ENCODE measurements at places on chromosomes 12 and 14.

- DNase-seq = no peak
Measured at GRCh38 chr14:61119006-61119405, 138.0 kb downstream of the SLC38A6 start.

DNA sequence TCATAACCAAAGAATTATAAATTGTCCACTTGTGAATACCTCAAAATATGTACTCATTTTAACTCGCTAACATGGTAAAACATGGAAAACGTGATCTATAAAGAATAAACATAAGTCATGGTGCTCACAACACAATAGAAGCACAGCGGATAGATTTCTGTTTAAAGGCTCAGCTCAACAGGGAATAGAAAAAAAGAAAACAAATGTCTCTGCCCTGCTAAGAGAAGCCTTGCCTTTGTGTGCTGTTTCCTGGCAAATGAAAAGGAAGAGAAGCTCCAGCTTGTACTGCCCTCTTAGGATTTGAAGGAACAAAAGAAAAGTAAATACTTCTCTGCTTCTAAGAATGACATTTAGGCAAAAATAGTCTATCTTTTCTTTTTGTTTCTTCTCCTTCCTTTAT, 121.0 kb upstream of the KRR1 start:
- DNase-seq = no peak

DNA sequence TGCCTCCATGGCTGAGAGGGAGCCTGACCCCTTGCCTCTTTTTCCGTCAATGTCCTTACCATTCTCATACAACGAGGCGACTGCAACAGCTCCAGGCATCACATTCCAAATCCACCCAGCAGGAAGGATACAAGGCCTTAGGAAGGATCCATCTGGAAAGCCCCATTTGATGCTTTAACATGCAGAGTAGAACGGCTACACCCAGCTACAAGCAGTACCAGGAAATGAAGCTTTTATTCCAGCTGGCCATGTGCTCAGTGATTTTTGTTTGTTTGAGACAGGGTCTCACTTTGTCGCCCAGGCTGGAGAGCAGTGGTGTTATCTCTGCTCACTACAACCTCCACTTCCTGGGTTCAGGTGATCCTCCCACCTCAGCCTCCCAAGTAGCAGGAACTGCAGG, 124.8 kb downstream of the TMEM132D start:
- DNase-seq = no peak

- no peak for DNase-seq
Measured at GRCh38 chr12:95147866-95148265, 69.4 kb downstream of the FGD6 start.

DNA sequence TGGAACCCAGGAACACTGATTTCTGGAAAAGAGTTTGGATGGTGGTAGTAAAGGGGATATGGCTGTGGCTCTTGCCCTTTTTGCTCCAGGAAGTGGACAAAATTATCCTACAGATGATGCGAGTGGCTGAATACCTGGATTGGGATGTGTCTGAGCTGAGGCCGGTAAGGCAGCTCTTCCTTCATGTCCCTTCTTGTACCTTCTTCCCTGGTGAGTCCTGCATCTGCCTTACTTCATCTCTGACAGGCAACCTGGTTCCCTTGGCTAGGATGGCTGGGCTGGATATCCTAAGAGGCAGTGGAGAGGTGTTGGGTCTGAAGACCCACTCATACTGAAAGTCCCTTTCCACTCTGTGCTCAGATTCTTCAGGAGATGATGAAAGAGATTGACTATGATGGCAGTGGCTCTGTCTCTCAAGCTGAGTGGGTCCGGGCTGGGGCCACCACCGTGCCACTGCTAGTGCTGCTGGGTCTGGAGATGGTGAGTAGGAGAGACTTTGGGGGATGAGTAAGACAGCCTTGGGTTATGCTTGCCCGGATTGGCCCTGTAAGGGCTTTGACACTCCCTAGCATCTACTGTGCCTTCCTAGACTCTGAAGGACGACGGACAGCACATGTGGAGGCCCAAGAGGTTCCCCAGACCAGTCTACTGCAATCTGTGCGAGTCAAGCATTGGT, 8.0 kb downstream of the DGKA start:
- peak; percentile 38 for DNase-seq

- no peak for DNase-seq
Measured at GRCh38 chr12:105116969-105117368, 9.4 kb downstream of the WASHC4 start.

DNA sequence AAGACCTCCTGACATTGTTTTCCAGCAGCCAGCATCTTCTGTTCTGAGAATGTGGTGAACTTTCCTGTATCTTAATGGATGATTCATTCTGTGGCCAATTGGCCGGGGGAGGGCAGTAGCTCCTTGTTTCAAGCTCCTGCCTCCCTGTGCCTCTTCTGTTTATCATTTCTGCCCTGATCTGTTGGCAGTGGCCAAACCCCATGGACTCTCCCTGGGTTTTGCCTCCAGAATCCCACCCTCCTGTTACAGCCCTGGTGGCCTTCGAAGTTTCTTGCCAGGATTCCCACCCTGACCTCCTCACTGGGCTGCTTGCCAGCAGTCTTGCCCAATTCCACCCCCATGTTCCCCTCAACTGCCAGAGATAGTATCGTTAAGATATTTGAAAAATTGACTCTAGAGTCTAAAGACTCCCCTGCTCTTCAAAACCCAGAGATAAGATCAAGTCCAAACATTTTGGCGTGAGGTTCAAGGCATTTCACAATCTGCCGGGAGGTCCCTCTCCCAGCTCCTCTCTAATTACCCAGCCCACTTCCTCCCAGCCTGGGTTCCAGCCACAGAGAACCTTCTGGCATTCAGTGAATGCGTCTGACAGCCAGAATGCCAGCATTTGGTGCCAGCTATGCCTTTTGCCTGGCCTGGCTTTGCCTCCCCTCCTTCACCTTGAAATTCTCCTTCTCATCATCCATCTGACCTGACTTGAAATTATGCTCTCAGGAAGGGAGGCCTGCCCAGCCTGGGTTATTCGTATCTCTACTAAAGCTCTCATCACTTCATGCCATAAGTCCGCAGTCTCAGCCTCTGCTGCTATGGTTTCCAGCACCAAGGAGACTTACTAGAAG, 37.7 kb upstream of the TXNRD1 start:
- DNase-seq = no peak

DNA sequence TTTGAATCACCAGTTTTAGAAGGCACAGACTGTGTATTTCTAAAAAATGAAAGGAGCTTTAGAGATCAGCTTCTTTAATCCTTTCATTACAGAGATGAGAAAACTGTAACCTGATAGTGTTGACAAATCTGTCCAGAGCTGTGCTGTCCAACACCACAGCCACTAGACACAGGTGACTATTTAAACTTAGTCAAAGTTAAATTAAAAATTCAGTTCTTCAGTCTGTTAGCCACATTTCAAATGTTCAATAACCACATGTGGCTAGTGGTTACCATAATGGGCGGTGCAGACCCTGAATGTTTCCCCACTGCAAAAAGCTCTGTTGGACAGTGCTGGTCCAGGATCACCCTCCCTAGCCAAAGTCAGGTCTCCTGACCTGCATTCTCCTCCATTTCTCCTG, 21.6 kb downstream of the DAD1 start:
- no peak for DNase-seq

- no peak for DNase-seq
Measured at GRCh38 chr14:70753518-70753953, 55.8 kb downstream of the MAP3K9 start.

GRCh38 chr12:89064780-89065179, 287.5 kb downstream of the DUSP6 start:
- DNase-seq = no peak

DNA sequence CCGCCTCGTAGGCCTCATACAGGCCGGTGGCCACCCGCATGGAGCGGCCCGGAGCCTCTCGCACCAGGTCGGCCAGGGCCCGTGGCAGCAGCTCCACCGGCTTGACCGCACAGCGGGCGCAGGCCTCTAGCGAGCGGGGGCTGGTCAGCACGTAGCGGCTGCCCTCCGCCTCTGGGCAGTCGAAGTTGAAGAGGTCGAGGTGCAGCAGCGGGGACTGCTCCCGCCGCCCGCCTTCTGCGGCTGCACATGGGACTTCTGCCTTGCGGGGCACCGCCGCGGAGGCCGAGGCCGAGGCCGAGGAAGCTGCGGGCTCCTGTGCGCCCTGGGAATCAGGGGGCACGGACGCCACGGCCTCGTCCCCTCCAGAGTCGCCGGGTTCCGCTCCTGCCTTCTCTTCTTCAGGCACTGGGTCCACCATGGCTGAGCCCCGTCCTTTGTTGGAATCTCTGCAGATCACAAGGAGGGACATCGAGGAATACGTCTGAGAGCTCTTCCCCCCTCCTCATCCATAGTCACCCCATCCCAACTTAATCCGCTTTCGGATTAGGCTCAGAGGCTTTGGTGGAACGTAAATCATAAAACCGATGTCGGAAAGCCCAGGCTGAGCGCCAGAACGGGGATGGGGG, 1.4 kb downstream of the CCDC177 start:
- no peak for DNase-seq

GRCh38 chr14:43316427-43316826, 1190.7 kb downstream of the FSCB start:
- DNase-seq = no peak

GRCh38 chr12:47085815-47086252, 6.1 kb upstream of the AMIGO2 start:
- DNase-seq = no peak

DNA sequence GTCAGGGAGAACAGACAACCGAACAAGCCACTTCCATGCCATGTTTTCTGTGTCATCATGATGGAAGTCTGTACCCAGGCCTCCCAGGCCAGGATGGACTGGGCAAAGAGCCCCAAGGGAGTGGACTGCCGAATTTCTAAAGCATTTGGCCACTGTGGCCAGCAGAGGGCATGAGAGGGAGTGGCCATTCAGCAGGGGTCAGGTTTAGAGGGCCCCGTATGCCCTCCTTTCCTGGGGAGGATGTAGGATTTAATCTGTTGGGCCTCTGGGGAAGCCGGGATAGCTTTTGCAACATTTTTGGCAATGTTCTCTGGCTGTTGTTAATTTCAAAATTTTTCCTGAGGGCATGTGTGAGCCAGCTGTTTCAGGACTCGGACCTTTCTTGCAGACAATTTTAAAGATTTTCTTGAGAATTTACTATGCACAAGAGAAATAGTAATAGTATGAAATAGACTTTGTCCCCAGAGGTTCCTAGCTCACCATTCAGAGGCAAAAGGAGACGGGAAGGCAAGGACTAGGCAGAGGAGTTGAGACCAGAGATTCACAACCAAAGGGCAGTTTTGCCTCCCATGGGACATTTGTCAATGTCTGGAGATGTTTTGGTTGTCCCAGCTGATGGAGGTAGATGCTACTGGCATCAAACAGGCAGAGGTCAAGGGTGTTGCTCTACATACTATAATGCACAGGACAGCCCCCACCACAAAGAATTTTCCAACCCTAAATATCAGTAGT, 18.0 kb downstream of the ACACB start:
- no peak for DNase-seq

GRCh38 chr12:53097564-53098353, at the start of gene IGFBP6:
Gene IGFBP6, plus strand, starts transcription at chr12:53097667. Its CDS starts 51 bp downstream, at chr12:53097718.
- DNase-seq = peak; percentile 59

DNA sequence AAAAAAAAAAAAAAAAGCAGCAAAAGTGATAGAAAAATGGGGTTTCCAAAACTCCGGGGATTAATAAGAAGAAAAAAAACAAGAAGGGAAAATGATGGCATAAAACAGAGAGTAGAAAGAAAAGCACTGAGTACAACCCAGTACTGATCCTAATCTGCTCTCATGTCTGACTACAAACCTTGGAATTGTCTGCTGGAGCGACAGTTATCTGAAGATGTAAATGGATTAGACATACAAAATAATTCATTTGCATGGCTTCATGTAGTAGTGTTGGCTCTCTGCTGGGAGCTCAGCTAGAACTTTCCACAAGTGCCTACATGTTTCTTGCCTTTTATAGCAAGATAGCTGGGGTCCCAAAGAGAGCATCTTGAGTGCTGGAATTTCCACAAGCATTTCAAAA, 34.2 kb downstream of the ZCRB1 start:
- DNase-seq = no peak

GRCh38 chr12:19894803-19895202, 455.5 kb downstream of the AEBP2 start:
- DNase-seq = no peak

GRCh38 chr12:62748941-62749468, 185.9 kb downstream of the PPM1H start:
- no peak for DNase-seq

DNA sequence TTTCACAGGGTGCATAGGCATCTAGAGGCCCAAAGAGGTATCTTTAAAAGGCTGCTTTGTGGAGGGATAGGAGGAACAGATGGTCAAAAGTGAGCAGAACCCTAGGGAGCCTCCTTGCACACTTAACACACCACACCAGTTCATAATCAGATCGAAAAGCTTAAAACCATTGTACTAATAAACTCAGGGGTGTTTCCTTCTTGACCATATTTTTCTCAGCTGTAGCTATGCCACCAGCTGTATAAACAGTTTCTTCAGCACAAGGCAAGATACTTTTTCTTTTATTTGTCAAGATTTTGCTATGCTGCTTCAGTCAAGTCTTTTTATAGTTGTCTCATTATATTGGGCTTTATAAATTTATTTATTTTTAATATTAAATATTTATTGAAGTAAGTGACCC, 88.7 kb downstream of the RIC8B start:
- no peak for DNase-seq

DNA sequence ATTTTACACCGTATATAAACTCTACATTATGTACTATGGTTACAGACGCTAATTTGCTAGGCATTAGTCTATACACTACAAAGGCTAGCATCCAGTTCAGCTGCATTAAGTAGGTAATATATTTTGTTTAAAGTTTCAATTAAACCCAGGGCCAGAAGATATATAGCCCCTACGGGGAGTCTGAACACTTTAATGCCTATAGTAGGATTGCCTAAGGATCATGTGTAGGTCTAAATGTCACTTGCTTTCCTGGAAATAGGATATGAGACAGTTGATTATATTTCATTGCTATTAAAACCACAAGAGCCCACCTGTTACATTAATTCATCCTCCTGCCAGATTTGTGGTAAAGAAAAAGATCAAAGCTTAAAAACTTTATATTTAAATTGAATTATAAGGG, 286.9 kb downstream of the TMTC2 start:
- no peak for DNase-seq

GRCh38 chr14:54490445-54491175, 1.8 kb upstream of the GMFB start:
- no peak for DNase-seq

- no peak for DNase-seq
Measured at GRCh38 chr14:31941487-31941886, 135.6 kb upstream of the ARHGAP5 start.

GRCh38 chr12:111150921-111151840, 217.7 kb downstream of the PHETA1 start:
- DNase-seq = no peak

- DNase-seq = peak; percentile 73
Measured at GRCh38 chr14:51846631-51847488, 13.6 kb upstream of the GNG2 start.

GRCh38 chr12:27456618-27457017, 10.1 kb downstream of the SMCO2 start:
- DNase-seq = no peak

- no peak for DNase-seq
Measured at GRCh38 chr12:22631863-22632463, 7.0 kb downstream of the ETNK1 start.

DNA sequence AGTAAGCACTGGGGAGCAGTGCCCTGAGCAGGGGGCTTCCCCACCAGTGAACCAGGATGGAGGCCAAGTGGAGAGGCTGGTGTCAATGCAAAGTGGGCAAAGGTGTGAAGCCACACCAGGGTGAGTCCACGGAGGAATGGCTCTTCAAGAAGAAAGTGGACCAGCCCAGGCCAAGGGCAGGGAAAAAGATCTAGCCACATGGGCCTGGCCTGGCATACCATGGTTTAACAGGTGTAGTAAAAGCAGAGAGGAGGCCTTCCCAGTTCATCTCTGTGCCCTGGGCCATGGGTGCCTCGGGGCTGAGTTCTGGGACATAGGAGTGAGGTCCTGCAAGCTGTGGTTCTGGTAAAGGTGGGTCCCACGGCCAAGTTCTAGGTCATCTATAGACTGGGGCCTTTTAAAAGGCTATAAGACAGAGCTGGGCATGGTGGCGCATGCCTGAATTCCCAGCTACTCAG, 153.4 kb downstream of the DPF3 start:
- DNase-seq = no peak
